ENCODE measurements at places on chromosomes 3 and 15. TPM values are rescaled to one million over a fixed set of nuclear protein-coding genes. Genes with fewer than 3 reads are reported as not detected.

Gene NKIRAS1
- total RNA-seq = 9.7 TPM

Gene CMTM8
- total RNA-seq = 3.2 TPM

Gene CACNA2D2
- not detected for total RNA-seq

Gene CHL1
- not detected for total RNA-seq

Gene PLCB2
- 0.15 TPM for total RNA-seq

Gene VPS18
- total RNA-seq = 13.2 TPM

- DNase-seq = peak; percentile 69
These were observed 219.0 kb downstream of the SHQ1 start for GRCh38 chr3:72629191-72629631.

DNA sequence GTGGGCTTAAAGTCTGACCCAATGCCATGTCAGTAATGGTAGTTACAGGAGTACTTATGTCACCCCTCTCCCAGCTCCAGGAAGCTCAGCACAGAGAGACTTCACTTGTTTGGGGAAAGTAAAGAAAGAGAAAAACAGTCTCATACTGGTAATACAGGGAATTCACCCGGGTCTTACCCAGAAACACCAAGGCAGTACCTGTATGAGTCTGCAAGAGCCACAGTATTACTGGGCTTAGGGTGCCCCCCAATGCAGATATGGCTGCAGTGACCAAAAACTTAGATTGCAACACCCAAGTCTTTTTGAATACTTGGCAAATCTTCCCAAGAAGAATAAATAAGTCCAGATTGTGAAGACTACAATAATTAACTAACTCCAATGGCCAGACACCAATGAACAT, 622.1 kb downstream of the IGSF11 start:
- no peak for DNase-seq

DNA sequence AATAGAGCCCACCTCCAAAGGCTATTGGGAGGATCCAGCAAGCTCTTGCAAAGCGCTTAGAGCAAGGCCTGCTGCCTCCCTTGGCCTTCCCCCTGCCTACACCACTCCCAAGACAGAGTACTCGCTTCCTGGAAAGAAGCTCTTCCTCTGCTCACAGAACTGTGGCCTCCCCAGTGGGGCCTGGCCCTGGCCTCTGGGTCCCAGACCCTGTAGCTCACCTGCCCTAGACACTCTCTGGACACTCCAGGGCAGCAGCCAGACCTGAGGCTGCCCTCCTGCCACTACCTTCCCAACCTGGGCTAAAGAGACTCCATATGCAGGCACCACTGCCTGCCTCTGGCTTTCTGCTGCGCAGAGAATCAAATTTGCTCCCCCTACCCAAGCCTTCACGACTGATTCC, 49.9 kb downstream of the GRIP2 start:
- no peak for DNase-seq

DNA sequence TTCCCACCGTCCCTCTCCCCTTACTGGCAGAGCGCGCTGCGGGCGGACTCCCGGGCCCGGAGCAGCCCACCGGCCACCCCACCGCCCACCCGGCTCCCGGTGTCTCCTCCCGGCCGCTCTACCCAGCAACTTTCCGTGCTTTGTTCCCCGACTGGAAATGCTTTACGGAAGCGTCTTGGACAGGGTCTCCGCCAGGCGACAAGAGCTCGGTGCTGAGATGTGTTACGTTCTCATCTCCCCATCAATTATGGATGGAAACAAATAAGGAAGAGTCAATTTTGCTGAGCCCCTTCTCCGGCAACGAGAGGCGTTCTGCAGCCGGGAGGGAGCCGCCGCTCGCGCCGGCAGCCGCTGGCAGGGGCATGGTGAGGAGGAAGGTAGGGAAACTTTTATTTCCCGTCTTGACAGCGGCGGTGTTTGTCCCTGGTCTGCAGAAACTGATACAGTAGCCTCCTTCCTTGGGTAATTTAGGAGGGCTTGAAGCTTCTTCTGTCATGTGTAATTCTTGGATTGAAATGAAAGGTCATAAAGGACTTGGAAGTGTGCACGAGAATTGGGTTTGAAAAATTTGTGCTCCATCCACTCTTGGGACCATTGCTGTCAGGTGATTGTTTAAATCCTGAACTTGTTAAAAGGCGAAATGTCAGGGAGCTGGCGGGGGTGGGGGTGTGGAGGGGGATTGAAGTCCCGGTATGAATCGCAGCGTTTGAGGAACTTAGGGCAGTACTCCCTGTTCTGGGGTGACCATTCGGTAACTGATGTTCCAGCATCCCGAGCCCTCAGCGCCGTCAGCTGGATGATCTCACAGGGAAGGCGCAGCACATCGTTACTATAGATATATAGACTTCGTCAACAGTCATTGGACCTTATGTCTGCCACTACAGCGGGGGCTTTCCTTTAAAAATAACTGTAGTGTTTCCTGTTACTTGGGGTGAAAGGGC, 1.5 kb downstream of the SEMA6D start:
- DNase-seq = no peak

DNA sequence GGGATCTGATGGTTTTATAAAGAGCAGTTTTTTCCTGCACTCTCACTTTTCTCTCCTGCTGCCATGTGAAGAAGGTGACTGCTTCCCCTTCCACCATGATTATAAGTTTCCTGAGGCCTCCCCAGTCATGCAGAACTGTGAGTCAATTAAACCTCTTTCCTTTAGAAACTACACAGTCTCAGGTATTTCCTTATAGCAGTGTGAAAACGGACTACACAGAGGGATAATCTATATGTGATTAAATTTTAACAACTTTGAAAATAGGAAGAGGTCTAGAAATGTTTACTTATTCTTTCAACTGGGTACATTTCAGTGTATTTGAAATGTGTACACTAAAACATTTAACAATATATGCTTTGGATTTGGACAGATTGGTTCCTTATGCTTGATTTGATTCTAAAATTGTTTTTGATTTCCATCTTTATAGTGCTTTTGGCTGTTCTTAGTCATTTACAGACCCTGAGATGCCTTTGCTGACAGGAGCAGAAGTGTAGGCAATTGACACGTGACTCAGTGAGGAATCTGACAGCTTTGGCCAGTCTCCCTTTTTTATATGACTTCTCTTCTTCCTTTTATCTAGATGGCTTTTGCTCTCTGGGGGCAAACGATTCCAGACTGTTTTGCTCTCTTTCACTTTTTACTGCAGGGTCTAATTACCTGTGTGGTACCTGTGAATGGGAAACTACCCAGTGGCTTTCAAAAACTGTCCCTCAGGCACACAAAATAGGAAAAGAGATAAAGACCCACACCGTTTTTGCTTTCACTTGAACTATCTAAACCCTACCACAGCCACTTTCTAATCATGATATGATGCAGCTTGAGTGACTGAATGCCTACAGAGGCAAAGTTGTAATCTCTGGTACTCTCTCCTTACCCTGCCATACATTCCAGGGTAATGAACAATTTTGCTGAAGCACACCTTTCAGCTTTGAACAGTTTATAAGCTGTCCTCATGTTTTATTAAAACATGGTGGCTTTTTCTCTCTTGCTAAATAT, 422.6 kb downstream of the ROBO1 start:
- DNase-seq = no peak

GRCh38 chr3:49880581-49881315, 11.0 kb upstream of the CAMKV start:
- no peak for DNase-seq

GRCh38 chr15:42385206-42385979, 26.1 kb downstream of the CAPN3 start:
- DNase-seq = peak; percentile 60

GRCh38 chr3:129003578-129004112, 2.5 kb downstream of the EFCC1 start:
- peak; percentile 60 for DNase-seq

GRCh38 chr15:77393471-77393840, 26.4 kb downstream of the PEAK1 start:
- no peak for DNase-seq

DNA sequence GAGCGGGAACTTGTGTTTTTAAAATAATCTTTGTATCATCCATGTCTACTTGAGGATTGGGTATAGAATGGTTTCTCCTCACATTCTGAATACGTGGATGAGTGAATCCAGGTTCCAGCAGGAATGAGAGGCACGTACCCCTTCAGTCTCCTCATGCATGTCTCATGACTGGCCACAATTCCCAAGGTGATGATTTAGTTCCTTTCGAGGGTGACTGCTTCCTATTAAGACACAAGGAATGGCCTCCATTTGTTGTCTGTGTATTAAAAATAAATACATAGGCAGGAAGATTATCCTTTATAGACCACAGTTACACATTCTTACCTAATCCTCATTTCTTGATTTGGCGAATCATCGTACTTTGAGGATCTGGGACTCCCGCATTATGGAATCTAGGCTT, 217.0 kb upstream of the LRIG1 start:
- DNase-seq = no peak

DNA sequence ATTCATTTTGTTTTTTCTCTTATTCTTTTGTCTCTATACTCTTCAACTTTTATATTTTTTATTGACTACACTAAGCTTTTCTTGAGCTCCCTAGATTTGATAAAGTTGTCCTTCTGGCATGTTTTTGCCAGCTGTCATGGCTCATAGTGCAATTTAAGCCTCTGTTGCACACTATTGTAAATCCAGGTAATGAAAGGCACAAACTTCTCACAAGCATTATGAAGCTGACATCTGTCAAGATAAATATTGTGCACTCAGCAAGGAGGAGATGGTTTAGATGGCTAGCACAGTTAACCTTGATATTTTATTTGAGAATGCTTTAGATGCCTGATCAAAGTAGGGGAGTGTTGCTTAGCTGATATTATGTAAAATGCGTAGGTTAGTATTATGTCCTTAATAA, 1280.9 kb downstream of the NSUN3 start:
- DNase-seq = no peak

GRCh38 chr3:102514241-102514640, 79.4 kb downstream of the ZPLD1 start:
- no peak for DNase-seq

- no peak for DNase-seq
These were observed 473.9 kb upstream of the PPP2R3A start for GRCh38 chr3:135491491-135492205.

Measured in MCF 10A (cell line).